ENCODE measurements at places on chromosomes 1 and 21. TPM values are rescaled to one million over a fixed set of nuclear protein-coding genes. Genes with fewer than 3 reads are reported as not detected.

- no peak overlapping the region for H3K27ac ChIP-seq
- H3K27me3 ChIP-seq: peaks cover 23% of the 10 kb centered on the region
- no peaks in the 10 kb centered on the region for H3K36me3 ChIP-seq
- no peaks in the 10 kb centered on the region for H3K4me1 ChIP-seq
- DNase-seq: no peak
Measured at GRCh38 chr1:7219031-7219430, 433.8 kb downstream of the CAMTA1 start.

DNA sequence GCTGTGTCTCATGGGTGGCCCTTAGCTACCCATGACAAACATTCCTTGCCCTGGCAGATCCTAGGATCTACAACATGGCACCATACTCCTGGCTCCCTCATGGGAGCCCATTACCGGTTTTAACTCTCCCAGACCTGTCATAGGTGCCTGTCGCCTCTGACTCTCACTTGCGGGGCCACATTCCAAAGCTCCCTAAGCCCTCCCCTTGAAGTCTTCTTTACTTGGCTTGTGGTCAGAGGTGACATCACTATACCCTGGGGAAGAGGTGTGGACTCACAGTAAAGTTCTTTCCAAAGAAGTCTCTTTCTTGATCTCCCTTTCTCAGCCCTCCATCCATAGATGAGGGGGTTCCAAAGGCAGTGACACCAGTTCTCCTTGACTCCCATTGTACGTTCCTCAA, 5.4 kb upstream of the SLAMF9 start:
- no peak overlapping the region for H3K4me3 ChIP-seq
- no peaks in the 10 kb centered on the region for H3K36me3 ChIP-seq
- DNase-seq: no peak
- peaks cover 3% of the 10 kb centered on the region for H3K4me1 ChIP-seq
- no peak overlapping the region for H3K27ac ChIP-seq
- peaks cover 5% of the 10 kb centered on the region for H3K27me3 ChIP-seq

DNA sequence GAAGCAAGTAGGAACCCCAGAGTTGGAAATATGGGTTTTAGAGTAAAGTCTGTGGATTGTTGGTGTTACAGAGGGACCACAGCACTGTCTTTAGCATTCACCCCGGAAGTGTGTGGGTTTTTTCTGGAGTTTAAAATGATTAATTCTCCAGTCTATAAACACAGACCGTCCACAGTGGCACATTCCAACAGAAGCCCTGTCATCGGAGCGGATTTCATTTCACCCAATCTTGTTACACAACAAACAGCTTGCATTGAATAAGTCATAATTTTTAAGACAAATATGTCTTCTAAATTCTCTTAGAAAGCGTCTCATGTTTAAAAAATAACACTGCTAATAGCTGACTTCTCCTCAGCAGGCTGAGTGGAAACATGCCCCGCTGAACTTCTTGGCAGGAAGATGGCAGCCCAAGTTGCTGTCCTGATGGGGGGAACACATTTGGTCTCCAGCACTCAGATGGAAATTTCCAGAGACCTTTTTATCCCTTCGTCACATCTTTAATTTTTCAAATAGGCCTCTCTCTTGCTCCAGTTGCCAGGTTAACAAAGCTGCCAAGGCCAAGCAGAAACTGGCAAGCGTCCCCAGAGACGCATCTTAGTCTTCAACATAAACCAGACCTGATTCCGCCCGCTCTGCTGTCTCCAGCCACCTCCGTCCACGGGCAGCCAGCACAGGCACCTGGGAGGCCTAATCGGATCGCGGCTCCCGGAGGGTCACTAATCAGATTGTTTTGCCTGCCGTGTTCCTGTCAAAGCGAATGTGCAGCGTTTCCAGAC, 28.8 kb upstream of the SLC19A1 start:
- DNase-seq: no peak
- no peak overlapping the region for H3K4me3 ChIP-seq
- peaks cover 3% of the 10 kb centered on the region for H3K4me1 ChIP-seq
- no peaks in the 10 kb centered on the region for H3K36me3 ChIP-seq

DNA sequence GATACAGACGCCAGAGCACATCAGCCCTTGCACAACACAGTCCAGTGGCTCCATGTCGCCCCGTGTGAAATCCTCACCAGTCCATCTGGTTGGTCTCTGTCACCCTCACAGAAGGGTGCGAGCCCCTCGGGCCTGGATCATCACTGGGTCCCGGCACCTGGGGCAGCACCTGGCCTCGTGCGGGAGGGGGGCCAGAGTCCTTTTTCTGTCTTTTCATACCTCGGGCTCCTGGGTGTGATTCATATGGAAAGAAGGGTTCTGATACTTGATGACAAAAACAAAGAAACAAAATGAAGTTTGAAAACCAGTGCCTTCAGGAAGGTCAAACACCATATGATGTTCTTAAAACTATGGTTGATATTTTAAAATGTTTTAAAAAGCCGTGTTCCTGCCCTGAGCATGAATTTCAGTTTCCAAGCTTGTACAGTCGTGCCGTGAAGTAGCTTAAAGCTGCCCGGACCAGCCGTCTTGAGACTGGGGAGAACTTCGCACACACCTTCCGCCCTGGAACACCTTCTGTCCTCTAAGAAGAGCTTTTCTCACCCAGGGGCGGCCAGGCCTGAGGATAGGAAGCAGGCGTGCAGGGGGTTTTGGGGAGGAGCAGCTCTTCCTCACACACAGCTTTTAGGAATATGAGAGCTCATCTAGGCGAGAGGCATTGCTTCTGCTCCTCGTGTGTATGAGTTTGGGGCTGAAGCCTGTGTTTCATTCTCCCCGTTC, 35.2 kb downstream of the SLC37A1 start:
- H3K4me1 ChIP-seq: peaks cover 2% of the 10 kb centered on the region
- H3K36me3 ChIP-seq: peaks cover 7% of the 10 kb centered on the region

- H3K4me3 ChIP-seq: no peak overlapping the region
- no peak overlapping the region for H3K27ac ChIP-seq
- no peak for DNase-seq
- peaks cover 18% of the 10 kb centered on the region for H3K4me1 ChIP-seq
Measured at GRCh38 chr1:35175098-35175576, 17.8 kb downstream of the SFPQ start.

DNA sequence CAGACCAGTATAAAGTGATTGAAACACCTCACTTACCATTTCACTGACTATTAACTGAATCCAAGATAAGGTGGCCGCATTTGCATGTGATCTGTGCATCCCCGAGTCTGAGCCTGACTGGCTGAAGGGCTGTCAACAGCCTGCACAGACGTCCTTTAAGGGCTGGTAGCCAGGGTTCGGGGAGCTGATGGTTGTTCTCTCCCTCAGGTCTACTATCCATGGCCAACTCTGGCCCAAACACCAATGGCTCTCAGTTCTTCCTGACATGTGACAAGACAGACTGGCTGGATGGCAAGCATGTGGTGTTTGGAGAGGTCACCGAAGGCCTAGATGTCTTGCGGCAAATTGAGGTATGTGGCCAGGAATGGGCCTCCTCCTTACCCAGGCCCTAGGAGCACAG, 14.0 kb downstream of the PPIE start:
- H3K4me3 ChIP-seq: no peak overlapping the region
- no peaks in the 10 kb centered on the region for H3K27me3 ChIP-seq
- no peak for DNase-seq
- H3K4me1 ChIP-seq: no peaks in the 10 kb centered on the region

DNA sequence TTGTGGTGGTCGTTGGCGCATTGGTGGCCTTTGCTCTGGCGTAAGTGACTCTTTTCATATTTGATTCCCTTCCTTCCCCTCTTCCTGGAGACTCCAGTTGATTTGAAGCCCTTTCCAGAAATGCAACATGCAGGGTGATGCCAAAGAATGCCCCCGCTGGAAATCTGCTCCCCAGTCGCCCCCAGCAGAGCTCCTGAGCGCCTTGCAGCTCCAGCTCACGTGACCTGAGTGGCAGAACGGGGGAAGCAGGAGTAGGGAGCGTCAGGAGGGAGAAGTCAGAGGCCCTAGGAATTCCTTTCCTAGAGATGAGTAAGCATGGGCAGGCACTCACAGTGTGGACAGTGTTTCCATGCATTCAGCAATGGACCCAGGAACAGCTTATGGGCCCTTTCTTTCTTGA, 255.9 kb downstream of the CACNA1E start:
- no peak for DNase-seq
- H3K27ac ChIP-seq: no peak overlapping the region
- no peaks in the 10 kb centered on the region for H3K36me3 ChIP-seq
- H3K4me1 ChIP-seq: no peaks in the 10 kb centered on the region
- no peak overlapping the region for H3K4me3 ChIP-seq
- H3K27me3 ChIP-seq: peaks cover 6% of the 10 kb centered on the region

GRCh38 chr1:166383635-166384346, 217.0 kb upstream of the FAM78B start:
- H3K36me3 ChIP-seq: no peaks in the 10 kb centered on the region
- DNase-seq: no peak
- H3K4me1 ChIP-seq: no peaks in the 10 kb centered on the region
- H3K27ac ChIP-seq: no peak overlapping the region
- H3K4me3 ChIP-seq: no peak overlapping the region
- no peaks in the 10 kb centered on the region for H3K27me3 ChIP-seq

GRCh38 chr21:30189773-30190172, 23.2 kb upstream of the CLDN17 start:
- H3K36me3 ChIP-seq: no peaks in the 10 kb centered on the region
- H3K4me3 ChIP-seq: no peak overlapping the region
- H3K4me1 ChIP-seq: no peaks in the 10 kb centered on the region
- H3K27ac ChIP-seq: no peak overlapping the region
- H3K27me3 ChIP-seq: no peaks in the 10 kb centered on the region

Gene TMEM167B
- total RNA-seq: 21.8 TPM

Gene FMO5
- 0.16 TPM for total RNA-seq

Gene NEXN
- total RNA-seq: 2.4 TPM

Gene CFAP74
- 0.38 TPM for total RNA-seq

Gene RGS8
- total RNA-seq: not detected

Gene PGBD5
- total RNA-seq: not detected

Gene ANKRD45
- not detected for total RNA-seq
